Fibroblast of the aortic adventitia (primary cell): ENCODE measurements at places on chromosomes 5 and 9. TPM values are rescaled to one million over a fixed set of nuclear protein-coding genes. Genes with fewer than 3 reads are reported as not detected.

The CHSY3 gene
- 2.9 and 17.8 TPM in 2 replicates for total RNA-seq

The PCDHGA12 gene
- total RNA-seq: 39.7 and 50.5 TPM in 2 replicates

The SPATA31D4 gene
- total RNA-seq: not detected in 2 replicates

The UAP1L1 gene
- total RNA-seq: 12.7 and 17.7 TPM in 2 replicates

The PCDHB14 gene
- total RNA-seq: 0.45 and 0.74 TPM in 2 replicates

The RNF208 gene
- total RNA-seq: 0.45 TPM in 1 of 2 replicates, not detected in the other

The AHRR gene
- total RNA-seq: 8.8 and 31.9 TPM in 2 replicates

The TIMD4 gene
- not detected in 2 replicates for total RNA-seq

The CEL gene
- total RNA-seq: 0.27 TPM in 1 of 2 replicates, not detected in the other

The GRM6 gene
- total RNA-seq: not detected in 2 replicates

The LHX3 gene
- not detected in 2 replicates for total RNA-seq

The DMGDH gene
- 4.2 and 7.3 TPM in 2 replicates for total RNA-seq

The GRIA1 gene
- 1.2 TPM in 1 of 2 replicates, not detected in the other for total RNA-seq

The DNAJC25 gene
- total RNA-seq: 12.7 and 18.7 TPM in 2 replicates

The HTR4 gene
- total RNA-seq: 0.18 TPM in 1 of 2 replicates, not detected in the other

The SMARCA2 gene
- 84.0 and 347 TPM in 2 replicates for total RNA-seq

The LCN1 gene
- total RNA-seq: not detected in 2 replicates

The ADAMTSL2 gene
- total RNA-seq: 0.16 TPM in 1 of 2 replicates, not detected in the other

The LHX6 gene
- total RNA-seq: not detected in 2 replicates

The ABLIM3 gene
- total RNA-seq: 13.9 and 24.9 TPM in 2 replicates

The STING1 gene
- total RNA-seq: 15.0 and 42.1 TPM in 2 replicates

The SHOC1 gene
- total RNA-seq: 0.09 TPM in 1 of 2 replicates, not detected in the other

The CCNI2 gene
- 1.2 TPM in 1 of 2 replicates, not detected in the other for total RNA-seq

The MAMDC4 gene
- 0.81 TPM in 1 of 2 replicates, not detected in the other for total RNA-seq

The MOB3B gene
- under 0.01 and 0.25 TPM in 2 replicates for total RNA-seq

The BHMT2 gene
- total RNA-seq: 5.0 and 6.8 TPM in 2 replicates

The FOXD4L4 gene
- 0.09 TPM in 1 of 2 replicates, not detected in the other for total RNA-seq

The SOWAHA gene
- total RNA-seq: not detected in 2 replicates

The SIMC1 gene
- 1.8 and 6.1 TPM in 2 replicates for total RNA-seq

The FAM153A gene
- total RNA-seq: not detected in 2 replicates

The TMEFF1 gene
- 0.49 and 1.3 TPM in 2 replicates for total RNA-seq

The NTMT1 gene
- total RNA-seq: 9.0 and 27.6 TPM in 2 replicates

The NPM1 gene
- total RNA-seq: 1,373 and 6,496 TPM in 2 replicates

The PCDHA8 gene
- 0.09 and 0.25 TPM in 2 replicates for total RNA-seq

The EXD3 gene
- total RNA-seq: 5.2 and 14.3 TPM in 2 replicates

The RBM22 gene
- 35.7 and 60.4 TPM in 2 replicates for total RNA-seq

The MRPS2 gene
- 5.5 and 21.4 TPM in 2 replicates for total RNA-seq

The TLE4 gene
- 14.7 and 75.3 TPM in 2 replicates for total RNA-seq

The DIPK1B gene
- total RNA-seq: 0.45 and 0.98 TPM in 2 replicates

The BARX1 gene
- total RNA-seq: 0.09 TPM in 1 of 2 replicates, not detected in the other

The ANKRD31 gene
- total RNA-seq: 0.16 and 0.18 TPM in 2 replicates

The LNPEP gene
- 18.8 and 46.3 TPM in 2 replicates for total RNA-seq

The SELENOP gene
- 58.1 and 119 TPM in 2 replicates for total RNA-seq

The NNT gene
- 54.2 and 80.3 TPM in 2 replicates for total RNA-seq

The IFNA13 gene
- not detected in 2 replicates for total RNA-seq
